ENCODE measurements at places on chromosomes 6 and 20.
A peak's percentile ranks its signal among the peaks of the same experiment; 100 is the strongest.

DNA sequence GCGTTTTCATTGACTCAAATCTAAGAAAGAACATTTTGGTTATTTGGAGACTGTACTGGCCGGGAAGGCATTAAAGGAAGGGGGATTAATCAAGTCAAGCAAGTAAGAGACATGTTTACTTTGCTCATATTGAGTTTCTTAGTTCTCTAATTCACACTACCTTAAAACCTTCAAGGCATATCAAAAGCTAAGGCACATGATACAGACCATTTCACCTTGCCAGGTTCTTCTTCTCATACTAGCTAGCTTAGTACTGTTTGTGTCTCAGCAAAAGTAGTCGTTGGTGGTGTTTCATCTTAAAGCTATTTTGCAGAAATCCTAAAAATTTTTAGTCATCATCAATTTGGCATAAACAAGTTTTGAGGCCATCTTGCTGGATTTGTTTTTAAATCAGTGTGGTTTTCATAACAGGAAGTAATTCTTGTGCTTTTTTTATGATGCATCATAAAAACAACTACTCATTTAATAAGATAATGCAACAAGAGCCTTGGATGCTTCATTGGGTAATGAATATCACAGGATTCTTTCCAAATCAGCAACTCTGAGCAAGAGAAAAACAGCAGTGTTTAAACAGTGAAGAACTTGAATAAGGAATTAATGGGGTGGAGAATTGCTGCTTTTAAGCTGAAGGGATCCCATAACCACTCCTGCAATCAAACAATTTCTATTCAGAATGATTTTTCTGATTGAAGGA is 425.3 kb downstream of the EPM2A start:
- no peak for DNase-seq

GRCh38 chr20:50555662-50556061 is 45.5 kb downstream of the PTPN1 start:
- no peak for DNase-seq

DNA sequence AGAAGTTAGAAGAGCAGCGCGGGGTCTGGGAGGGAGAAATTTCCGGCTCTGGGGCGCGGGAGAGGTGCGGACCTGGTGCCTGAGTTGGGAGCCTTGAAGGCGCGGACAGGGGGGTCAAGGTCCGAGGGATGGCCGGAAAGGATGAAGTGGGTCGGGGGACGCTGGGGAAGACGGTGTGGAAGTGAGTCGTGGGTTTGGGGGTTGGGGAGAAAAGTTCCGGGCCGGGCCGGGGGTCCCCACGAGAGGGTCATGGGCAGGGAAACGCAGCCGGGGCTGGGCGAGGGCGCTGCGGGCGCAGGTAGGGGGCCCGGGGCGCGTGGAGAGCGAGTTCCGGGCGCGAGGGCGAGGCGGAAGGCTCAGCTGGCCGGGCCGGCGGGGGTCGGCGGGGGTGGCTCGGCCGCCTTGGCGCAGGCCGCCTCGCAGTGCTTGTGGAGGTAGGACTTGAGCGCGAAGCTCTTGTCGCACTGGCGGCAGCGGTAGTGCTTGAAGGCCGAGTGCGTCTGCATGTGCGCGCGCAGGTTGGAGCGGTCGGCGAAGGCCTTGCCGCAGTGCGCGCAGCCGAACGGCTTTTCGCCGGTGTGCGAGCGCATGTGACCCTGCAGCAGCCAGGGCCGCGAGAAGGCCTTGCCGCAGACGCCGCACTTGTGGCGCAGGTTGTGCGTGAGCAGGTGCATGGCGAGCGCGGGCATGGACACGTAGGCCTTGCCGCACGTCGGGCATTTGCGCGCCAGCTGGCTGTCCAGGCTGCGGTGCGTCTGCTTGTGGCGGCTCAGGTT is 10.5 kb upstream of the SRXN1 start:
- no peak for DNase-seq

DNA sequence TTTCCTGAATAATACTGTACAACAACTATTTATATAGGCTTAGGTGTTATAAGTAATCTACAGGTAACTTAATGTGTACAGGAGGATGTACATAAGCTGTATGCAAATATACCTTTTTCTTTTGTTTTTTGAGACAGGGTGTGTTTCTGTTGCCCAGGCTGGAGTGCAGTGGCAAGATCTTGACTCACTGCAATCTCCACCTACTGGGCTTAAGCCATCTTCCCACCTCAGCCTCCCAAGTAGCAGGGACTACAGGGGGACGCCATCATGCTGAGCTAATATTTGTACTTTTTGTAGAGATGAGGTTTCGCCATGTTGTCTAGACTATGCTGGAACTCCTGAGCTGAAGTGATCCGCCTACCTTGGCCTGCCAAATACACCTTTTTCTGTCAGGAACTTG is 191.7 kb upstream of the ZNF217 start:
- no peak for DNase-seq

- DNase-seq: no peak
Observed at GRCh38 chr6:122669868-122670267, 59.7 kb downstream of the PKIB start.

- peak; percentile 47 for DNase-seq
Observed at GRCh38 chr20:63394069-63394919, 33.1 kb upstream of the CHRNA4 start.

GRCh38 chr20:25293507-25293906 is 45.6 kb downstream of the PYGB start:
- no peak for DNase-seq

GRCh38 chr6:37840940-37841300 is 21.4 kb downstream of the ZFAND3 start:
- no peak for DNase-seq

- DNase-seq: no peak
Observed at GRCh38 chr20:33664085-33664761, 2.1 kb downstream of the C20orf144 start.

GRCh38 chr6:127566651-127567050 is 10.3 kb upstream of the C6orf58 start:
- no peak for DNase-seq

DNA sequence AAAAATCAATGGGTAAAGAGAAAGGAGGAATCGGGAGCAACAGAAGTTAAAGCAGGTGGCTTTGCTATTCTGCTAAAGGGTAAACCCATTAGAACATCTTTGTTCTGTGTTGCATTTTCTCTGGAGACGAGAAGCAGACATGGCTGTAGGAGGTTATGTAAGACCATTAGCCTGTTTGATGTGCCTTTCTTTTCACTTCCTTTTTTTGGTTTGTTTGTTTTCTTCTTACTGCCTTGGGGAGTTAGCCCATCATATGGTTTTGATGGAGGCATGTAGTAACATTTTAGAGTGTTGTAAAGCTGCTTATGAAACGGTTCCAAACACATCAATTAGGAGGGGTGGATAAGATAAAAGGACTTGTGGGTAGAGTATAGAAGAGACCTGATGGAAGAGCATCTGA is 131.0 kb downstream of the DOK5 start:
- DNase-seq: no peak

- DNase-seq: no peak
Observed at GRCh38 chr6:40706178-40706577, 119.0 kb upstream of the LRFN2 start.

DNA sequence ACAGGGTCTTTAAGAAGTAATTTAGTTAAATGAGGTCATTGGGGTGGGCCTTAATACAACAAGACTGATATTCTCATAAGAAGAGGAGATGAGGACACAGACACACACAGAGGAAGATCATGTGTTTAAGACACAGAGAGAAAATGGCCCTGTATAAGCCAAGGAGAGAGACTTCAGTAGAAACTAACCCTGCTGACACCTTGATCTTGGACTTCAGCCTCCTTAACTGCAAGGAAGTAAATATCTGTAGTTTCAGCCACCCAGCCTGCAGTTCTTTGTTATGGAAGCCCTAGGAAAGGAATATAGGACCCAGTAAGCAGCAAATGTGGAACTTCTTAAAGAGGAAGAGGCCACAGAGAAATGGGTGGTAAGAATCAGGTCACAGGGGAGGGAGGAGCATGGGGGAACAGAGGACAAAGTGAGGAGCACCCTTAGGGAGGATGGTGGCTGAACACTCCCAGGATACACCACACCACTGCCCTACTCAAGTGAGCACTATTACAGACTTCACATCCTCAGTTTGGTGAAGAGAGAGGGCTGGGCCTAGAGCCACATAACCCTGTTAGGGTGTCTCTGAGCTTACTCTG is 762 bp downstream of the SIRPB1 start:
- DNase-seq: no peak
